ENCODE measurements at places on chromosomes 16 and 17. TPM values are rescaled to one million over a fixed set of nuclear protein-coding genes. Genes with fewer than 3 reads are reported as not detected.

The TEDC2 gene
- total RNA-seq: 5.3 TPM

DNA sequence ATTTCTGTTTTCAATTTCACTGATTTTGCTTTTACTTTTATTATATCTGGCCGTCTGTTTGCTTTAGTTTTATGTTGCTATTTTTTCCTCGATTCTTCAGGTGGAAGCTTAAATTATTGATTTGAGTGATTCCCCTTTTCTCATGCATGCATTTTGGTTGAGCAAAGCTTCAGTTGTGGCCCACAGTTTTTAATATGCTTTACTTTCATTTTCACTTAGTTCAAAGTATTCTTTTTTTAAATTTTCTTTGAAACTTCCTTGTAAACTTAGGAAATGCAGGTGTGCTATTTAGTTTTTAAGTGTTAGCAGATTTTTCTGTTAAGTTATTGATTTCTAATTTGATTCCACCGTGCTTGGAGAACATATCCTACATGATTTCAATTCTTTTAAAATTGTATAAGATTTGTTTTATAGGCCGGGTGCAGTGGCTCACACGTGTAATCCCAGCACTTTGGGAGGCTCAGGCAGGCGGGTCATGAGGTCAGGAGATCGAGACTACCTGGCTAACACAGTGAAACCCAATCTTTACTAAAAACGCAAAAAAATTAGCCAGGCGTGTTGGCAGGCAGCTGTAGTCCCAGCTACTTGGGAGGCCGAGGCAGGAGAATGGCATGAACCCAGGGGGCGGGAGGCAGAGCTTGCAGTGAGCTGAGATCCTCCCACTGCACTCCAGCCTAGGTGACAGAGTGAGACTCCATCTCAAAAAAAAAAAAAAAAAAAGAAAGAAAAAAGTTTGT lies 531.2 kb downstream of the KIF2B start:
- no peak for DNase-seq

GRCh38 chr16:66617728-66618127 lies 13.2 kb downstream of the CMTM3 start:
- DNase-seq: no peak

The MILR1 gene
- total RNA-seq: 7.0 TPM

DNA sequence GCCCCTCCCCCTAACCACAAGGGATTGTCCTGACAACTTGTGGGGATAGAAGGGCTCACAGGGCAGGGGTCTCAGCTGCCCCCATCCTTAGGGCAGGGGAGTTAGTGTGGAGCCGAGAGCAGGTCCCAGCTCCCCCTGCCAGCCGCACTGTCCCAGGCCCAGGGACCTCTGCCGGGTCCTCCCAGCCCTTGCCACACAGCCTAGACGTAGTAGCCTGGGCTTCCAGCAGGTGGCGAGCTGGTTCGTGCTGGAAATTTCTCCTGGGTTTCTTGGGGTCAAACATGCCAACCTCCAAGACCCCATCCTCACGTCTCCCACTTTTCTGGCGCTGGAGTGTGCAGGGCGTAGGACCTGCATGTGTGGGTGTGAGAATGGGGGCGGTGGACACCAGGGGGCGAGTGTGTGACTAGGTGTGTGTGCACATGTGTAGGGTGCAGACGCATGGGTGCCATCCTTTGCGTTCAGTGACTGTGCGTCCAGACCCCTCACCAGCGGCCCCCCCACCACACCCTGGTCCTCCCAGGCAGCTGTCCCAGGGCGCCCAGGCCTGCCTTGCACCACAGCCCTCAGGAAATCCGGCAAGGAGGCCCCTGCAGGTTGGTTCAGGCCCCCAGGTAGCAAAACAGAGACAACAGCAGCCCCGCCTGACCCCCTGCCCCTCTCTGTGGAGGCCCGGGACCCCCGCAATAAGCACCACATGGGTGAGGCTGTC lies 29.5 kb downstream of the SBK1 start:
- DNase-seq: no peak

The EZH1 gene
- 20.4 TPM for total RNA-seq

GRCh38 chr16:67845291-67846062 lies 1.3 kb upstream of the NUTF2 start:
- no peak for DNase-seq

GRCh38 chr16:84055366-84055765 lies 12.8 kb upstream of the SLC38A8 start:
- DNase-seq: peak; percentile 28

- DNase-seq: no peak
Observed at GRCh38 chr17:20125724-20126123, 116.6 kb downstream of the SPECC1 start.

GRCh38 chr16:50040710-50041109 lies 15.7 kb downstream of the CNEP1R1 start:
- no peak for DNase-seq

The LGALS9 gene
- total RNA-seq: 6.2 TPM

The TMC5 gene
- 0.04 TPM for total RNA-seq

DNA sequence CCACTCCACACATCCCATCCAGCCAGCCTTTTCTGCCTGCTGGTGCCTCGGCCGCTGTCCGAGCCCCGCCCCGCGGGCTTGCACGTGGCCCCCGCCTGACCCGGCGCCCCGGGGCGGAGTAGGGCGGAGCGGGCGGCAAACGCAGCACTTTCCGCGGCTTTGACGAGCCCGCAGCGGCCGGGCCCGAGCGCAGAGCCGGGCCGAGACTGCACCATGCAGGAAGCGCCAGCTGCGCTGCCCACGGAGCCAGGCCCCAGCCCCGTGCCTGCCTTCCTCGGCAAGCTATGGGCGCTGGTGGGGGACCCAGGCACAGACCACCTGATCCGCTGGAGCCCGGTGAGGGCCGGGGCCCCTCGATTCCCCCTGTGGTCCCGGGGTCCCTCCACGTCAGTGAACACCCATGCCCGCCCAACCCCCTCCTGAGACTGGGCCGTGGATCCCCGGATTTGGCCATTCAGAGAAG lies at the start of gene HSF4:
Gene HSF4, plus strand, starts transcription at position 147 of the 463 bp plus-strand sequence. Its CDS starts 67 bp downstream, at position 214.
- DNase-seq: no peak

- DNase-seq: no peak
Observed at GRCh38 chr16:2473446-2473926, 1.4 kb upstream of the TBC1D24 start.

GRCh38 chr17:2680961-2681360 lies 30.6 kb downstream of the CLUH start:
- DNase-seq: no peak

GRCh38 chr17:64488301-64488700 lies 8.6 kb downstream of the POLG2 start:
- no peak for DNase-seq

DNA sequence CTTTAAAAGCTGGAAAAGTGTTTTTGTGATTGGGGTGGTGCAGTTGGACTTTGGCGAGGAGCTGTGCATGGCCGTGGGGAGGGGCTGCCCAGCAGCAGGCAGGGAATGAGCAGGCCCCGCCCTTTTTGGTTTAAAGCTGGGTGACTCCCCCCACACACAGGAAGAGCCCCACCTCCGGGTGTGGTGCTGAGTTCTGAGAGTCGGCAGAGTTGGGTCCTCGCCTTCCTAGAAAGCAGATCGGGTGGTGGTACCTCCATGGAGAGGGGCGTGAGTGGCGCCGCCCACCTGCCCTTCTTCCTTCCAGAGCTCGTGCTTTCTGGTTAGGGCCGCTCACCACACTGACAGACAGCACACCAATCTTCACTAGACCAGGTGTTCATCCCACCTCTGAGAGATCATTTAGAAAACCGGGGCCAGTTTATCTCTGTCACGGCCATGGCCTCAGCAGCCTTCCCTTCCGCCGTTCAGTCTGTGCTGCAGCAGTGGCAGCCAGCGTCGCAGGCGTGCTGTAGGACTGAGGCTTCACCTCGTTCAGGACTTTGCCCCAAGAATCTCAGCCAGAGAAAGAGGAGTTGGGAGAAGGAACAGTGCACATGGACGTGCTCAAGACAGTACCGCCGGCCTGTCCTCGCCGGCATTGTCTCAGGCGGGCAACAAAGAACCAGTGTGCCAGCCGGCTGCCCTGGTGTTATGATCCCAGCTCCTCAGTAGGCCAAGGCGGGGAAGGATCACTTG lies 144.0 kb upstream of the CHMP6 start:
- no peak for DNase-seq

The CDH8 gene
- total RNA-seq: 3.5 TPM

DNA sequence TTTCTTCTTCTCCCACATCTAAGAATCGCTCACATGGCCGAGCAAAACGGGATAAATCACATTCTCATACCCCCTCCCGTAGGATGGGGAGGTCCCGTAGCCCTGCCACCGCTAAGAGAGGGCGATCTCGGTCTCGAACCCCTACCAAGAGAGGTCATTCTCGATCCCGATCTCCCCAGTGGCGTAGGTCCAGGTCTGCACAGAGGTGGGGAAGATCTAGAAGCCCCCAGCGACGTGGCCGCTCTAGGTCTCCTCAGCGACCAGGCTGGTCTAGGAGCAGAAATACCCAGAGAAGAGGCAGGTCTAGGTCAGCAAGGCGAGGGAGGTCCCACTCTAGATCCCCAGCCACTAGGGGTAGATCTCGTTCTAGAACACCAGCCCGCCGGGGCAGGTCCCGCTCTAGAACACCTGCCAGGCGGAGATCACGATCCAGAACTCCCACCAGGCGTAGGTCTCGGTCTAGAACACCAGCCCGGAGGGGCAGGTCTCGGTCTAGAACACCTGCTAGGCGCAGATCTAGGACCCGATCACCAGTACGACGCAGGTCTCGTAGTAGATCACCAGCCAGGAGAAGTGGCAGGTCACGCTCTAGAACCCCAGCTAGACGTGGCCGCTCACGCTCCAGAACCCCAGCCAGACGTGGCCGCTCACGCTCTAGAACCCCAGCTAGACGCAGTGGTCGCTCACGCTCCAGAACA lies 9.6 kb downstream of the SRRM2 start:
- no peak for DNase-seq

The SULT1A2 gene
- total RNA-seq: 0.58 TPM

GRCh38 chr17:20073055-20073979 lies 64.2 kb downstream of the SPECC1 start:
- peak; percentile 63 for DNase-seq

The TK2 gene
- total RNA-seq: 18.8 TPM

DNA sequence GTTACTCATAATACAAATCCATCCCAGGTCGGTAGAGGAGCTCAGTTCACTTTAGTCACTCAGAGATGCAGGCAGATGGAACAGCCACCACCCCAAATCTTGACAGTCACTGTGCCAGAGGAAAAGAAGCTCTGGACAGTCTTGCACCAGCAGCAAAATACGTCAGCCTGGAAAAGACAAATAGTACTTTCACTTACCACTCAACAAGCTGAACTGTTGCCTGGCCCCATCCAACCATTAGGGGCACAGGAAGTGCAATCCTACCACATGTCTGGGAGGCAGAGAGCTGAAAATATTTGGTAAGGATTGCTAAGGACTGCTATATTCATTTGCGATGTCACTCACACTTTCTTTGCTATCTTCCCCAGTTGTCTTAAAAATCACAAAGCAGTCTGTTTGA lies 239.1 kb upstream of the TOX3 start:
- DNase-seq: no peak

GRCh38 chr16:8589057-8589899 lies 1.0 kb downstream of the TMEM114 start:
- DNase-seq: no peak

The SLC13A2 gene
- total RNA-seq: not detected

- DNase-seq: peak; percentile 58
Observed at GRCh38 chr17:8155231-8155995, 3.2 kb upstream of the PER1 start.

GRCh38 chr17:72306037-72306436 lies 185.2 kb downstream of the SOX9 start:
- peak; percentile 26 for DNase-seq

The CD79B gene
- total RNA-seq: 3.8 TPM

The SLC47A2 gene
- not detected for total RNA-seq

- no peak for DNase-seq
Observed at GRCh38 chr17:57082441-57082840, 2.6 kb upstream of the AKAP1 start.

- DNase-seq: no peak
Observed at GRCh38 chr16:9206156-9206555, 114.7 kb downstream of the HAPSTR1 start.

The CWC25 gene
- 9.2 TPM for total RNA-seq

GRCh38 chr16:31001507-31002249 lies 8.8 kb downstream of the STX1B start:
- DNase-seq: no peak

- DNase-seq: peak; percentile 60
Observed at GRCh38 chr17:38730526-38731379, 612 bp downstream of the CISD3 start.

DNA sequence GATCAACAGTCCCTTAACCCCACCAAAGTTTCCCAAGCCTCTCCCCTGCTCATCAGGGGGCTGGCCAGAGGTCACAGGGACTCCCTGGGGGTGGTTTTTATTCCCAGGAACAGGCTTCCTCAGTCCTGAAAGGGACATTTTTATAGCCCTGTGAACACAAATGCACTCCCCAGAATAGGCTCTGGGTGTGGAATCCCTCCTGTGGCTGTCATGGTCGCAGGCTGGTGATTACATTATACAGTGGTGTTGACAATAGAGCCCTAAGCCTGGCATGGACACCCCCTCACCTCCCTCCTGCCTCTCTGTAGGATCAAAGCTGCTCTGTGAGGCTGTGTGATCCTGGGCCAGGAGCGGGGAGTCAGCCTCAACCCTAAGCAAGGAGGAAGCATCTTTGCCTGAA lies 1.4 kb upstream of the CA4 start:
- DNase-seq: no peak

DNA sequence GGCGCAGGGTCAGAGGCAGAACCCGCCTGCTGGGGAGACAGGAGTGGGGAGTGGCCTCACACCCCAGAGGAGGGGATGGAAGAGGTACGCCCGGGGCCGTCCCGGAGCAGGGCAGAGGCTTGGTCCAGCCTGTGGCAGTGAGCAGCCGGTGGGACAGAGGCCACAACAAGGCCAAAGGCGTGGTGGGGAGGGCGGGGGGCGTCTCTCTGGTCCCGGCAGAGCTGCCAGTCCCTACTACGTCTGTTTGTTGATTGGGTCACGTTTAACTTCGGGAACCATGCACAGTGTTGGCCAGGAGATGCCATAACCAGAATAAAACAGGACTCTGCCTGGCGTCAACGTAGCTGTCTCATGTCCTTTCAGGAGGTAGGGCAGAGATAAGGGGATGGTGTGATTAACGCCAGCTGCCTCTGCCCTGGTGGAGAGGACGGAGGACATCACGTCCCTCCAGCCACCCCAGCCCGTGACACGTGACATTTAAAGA lies 192.8 kb downstream of the BANP start:
- no peak for DNase-seq

The COIL gene
- total RNA-seq: 13.9 TPM

DNA sequence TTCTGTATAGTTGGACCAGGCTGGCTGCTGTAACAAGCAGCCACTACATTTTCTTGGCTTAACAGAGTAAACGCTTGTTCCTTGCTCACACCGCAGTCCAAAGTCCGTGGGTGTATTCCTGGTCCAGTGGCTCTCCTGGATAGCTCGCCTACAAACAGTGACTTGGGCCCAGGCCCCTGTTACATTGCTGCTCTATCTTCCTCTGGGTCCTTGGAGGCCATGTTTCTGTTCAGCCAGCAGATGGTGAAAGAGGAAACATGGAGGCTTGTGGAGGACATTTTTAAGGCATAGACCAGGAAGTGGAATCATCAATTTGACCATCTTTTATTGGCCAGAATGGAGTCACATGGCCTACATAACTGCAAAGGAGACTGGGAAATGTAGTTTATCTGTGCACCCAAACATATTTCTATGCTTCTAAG lies 55.1 kb downstream of the ATP2C2 start:
- peak; percentile 19 for DNase-seq

The RCVRN gene
- 0.31 TPM for total RNA-seq

The KRTAP17-1 gene
- not detected for total RNA-seq

GRCh38 chr17:55588446-55589242 lies 77.4 kb upstream of the SMIM36 start:
- peak; percentile 66 for DNase-seq

Data from muscle of leg (tissue), 16 donors.